ENCODE measurements at places on chromosomes 3 and 15. TPM values are rescaled to one million over a fixed set of nuclear protein-coding genes. Genes with fewer than 3 reads are reported as not detected.

DNA sequence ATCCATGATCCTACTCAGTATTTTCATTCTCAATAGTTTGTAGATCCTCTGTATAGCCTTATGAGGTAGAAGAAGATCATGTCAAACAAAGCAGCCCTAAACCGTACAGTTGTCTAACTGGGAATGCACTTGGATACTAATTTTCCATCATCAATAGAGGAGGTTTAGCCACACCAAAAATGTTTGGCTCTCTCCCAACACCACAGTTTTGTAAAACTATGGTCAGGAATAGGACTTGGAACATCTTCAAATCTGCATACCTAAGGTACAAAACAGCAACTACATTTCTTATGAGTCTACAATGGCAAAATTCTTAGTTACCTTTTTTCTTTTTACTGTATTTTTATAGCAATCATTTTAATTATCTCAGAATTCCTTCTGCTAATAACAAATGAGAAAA lies 1001.6 kb downstream of the ROBO2 start:
- no peak for DNase-seq

The SKOR1 gene
- total RNA-seq = 0.22 TPM

The NPAP1 gene
- not detected for total RNA-seq

GRCh38 chr3:167918008-167918596 lies 177.6 kb downstream of the GOLIM4 start:
- no peak for DNase-seq

The PLA2G4F gene
- 2.1 TPM for total RNA-seq
